ENCODE measurements at places on chromosomes 3 and 15.
A peak's percentile ranks its signal among the peaks of the same experiment; 100 is the strongest.

DNA sequence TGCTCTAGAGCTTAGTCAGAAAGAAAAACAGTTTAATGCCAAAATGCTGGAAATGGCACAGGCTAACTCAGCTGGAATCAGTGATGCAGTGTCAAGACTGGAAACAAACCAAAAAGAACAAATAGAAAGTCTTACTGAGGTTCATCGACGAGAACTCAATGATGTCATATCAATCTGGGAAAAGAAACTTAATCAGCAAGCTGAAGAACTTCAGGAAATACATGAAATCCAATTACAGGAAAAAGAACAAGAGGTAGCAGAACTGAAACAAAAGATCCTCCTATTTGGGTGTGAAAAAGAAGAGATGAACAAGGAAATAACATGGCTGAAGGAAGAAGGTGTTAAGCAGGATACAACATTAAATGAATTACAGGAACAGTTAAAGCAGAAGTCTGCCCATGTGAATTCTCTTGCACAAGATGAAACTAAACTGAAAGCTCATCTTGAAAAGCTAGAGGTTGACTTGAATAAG lies 150.5 kb upstream of the LRRFIP2 start:
- peak; percentile 84 for DNase-seq

- no peak for DNase-seq
Measured at GRCh38 chr15:62631076-62631724, 411.3 kb upstream of the TPM1 start.

- DNase-seq: no peak
Measured at GRCh38 chr3:135994708-135995337, 29.3 kb downstream of the PPP2R3A start.

- no peak for DNase-seq
Measured at GRCh38 chr3:124451630-124452317, 278.5 kb upstream of the UMPS start.

- DNase-seq: no peak
Measured at GRCh38 chr15:92316586-92317295, 76.9 kb upstream of the ST8SIA2 start.

DNA sequence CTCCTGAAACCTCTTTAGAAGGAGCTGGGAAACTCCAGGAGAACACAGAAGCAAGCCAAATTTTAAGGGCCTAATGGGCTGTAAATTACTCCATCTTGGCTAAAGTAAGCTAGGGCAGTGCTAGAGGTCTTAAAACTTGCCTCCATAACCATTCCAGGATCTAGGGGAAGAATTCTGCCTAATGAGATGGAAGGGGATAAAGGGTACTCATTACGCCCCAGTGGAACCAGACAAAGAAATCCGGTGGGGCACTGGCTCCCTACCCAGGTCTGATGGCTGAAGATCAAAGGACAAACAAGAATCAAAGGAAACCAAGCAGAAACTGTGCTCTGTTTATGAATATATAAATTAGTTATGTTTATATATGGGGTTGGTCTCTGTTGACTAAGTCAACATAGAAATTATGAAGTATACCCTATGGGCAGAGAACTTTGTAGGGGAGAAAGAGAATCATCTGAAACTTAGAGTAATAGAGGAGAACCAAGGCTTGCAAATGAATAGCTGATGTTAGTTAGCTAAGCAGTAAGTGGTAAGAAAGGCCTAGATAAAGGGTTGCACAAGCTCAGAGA lies 57.8 kb downstream of the NCEH1 start:
- DNase-seq: no peak

GRCh38 chr3:5768281-5768945 lies 580.9 kb downstream of the EDEM1 start:
- no peak for DNase-seq

GRCh38 chr3:44509393-44509921 lies 32.0 kb upstream of the ZNF445 start:
- DNase-seq: no peak

GRCh38 chr15:40063563-40064011 lies 24.6 kb upstream of the SRP14 start:
- DNase-seq: peak; percentile 71

DNA sequence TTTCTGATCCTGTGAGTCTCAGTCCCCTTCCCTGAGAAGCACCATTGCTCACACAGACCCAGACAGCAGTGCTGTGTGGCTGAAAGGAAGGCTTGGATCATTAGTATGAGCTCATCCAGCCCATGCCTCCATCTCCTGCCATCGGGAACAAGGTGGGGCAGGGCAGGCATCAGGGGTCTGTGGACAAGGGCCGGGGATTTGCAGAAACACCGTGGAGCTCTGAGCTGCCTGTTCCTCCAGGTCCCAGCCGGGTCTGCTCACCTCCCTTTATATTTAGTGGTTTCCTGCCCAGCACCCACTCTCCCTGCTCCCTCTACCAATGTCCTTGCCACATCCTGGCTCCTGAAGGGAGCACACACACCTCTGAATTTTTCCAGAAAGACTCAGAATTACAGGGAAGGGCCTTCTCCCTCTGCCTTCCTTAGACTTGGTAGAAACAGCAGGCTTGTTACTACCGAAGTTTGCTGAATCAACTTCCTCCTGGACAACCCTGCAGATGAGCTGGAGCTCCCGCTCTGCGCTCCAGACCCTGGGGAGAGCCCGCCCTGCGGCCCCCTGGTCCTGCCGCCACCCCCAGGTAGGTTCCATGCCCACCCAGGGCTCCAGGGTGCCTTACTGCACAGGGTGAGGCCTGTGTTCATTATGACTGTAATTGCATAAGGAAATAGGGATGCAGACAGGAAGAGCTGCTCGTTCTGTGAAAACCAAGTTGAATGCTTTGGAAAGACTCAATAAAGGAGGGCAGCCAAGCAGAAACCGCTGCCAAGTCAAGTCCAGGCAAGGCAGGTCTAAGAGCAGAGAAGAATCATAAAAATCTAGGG lies 128.1 kb downstream of the NSMCE3 start:
- DNase-seq: no peak

- DNase-seq: no peak
Measured at GRCh38 chr3:46283881-46284450, 41.7 kb downstream of the CCR3 start.

GRCh38 chr3:71858503-71859122 lies 73.7 kb upstream of the PROK2 start:
- DNase-seq: no peak

DNA sequence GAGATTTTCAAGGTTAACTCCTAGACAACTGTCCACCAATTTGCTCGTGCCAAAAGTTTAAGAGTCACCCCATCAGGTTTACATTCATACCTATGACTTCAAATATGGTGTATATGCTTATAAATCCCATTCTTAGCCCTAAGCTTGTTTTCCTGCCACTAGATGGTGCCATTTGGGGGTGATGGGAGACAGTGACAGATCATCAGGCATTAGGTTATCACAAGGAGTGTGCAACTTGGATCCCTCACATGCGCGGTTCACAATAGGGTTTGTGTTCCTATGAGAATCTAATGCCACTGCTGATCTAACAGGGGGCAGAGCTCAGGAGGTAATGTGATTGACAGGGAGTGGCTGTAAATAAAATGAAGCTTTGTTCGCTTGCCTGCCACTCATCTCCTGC lies 182.7 kb downstream of the CNTN6 start:
- DNase-seq: no peak

DNA sequence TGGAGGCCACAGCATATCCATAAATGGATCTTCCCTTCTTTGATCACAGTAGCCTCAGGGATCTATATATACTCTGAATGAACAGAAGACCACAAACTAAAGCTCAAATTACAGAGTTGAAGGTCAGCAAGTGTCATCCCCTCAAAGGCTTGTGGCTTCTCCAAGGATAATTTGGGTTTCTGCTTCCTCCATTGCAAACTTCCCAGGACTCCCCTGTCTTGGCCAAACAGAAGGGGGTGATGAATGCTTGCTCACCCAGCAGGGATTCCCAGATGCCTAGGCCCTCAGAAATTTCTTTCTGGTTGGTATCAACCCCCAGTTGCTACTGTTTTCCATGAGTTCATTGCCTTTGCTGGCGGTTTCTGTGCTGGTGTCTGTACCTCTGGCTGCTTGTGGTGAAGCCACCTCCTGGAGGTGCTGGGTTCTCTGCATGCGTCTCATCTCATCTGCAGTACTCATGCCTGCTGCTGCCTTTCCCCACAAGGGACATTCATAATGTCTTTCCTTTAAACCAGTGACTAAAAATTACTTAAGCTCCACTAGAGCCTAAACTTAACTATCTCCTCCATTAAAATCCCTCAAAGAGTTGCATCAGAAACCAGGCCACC lies 17.7 kb downstream of the ENTPD3 start:
- DNase-seq: peak; percentile 45

DNA sequence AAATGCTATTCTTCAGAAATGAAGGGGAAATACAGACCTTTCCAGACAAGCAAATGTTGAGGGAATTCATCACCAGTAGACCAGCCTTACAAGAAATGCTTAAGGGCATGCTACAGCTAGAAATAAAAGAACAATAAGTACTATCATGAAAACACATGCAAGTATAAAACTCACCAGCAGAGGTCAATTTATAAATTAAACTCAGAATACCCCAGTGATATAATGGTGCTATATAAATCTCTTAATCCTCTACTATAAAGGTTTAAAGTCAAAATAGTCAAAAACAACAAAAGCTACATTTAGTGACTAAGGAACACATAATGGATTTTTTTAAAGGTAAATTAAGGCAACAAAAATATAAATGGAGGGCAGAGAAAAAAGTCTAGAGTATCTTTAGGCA lies 142.5 kb downstream of the CPNE4 start:
- no peak for DNase-seq

GRCh38 chr15:40352281-40352901 lies 1.6 kb downstream of the PHGR1 start:
- DNase-seq: no peak

- no peak for DNase-seq
Measured at GRCh38 chr3:32302601-32303398, 64.3 kb downstream of the CMTM8 start.

DNA sequence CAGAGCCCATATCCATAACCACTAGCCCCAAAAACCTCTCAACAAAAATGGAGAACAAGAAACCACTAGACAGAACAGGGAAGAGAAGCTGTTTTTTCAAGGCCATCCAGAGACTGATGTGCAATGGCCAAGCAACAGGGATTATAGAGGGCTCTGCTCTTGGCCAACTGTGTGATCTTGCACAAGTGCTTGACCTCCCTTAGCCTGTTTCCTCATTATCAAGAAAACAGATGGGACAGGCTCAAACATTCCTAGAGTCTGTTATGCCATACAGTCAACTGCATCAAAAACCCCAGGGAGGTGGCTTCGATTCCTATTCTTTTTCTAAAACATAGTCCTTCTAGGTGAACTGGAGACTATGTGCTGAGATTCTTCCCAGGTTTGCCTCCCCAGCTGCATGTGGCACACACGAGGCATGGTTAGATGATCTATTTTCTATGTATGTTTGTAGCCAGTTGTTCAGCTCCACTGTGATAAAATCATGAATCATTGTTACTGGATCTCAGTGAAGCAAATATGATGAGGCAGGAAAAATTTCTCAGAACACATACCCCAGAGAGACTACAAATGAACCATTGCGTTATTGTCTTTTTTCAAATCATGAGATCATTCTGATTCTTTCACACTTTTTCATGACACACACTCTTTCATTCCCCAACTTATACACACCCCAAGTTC lies 132.9 kb upstream of the TGFBR2 start:
- DNase-seq: no peak

- DNase-seq: no peak
Measured at GRCh38 chr3:173618703-173619102, 221.2 kb downstream of the NLGN1 start.

GRCh38 chr3:10474847-10475246 lies 30.5 kb downstream of the ATP2B2 start:
- DNase-seq: no peak

DNA sequence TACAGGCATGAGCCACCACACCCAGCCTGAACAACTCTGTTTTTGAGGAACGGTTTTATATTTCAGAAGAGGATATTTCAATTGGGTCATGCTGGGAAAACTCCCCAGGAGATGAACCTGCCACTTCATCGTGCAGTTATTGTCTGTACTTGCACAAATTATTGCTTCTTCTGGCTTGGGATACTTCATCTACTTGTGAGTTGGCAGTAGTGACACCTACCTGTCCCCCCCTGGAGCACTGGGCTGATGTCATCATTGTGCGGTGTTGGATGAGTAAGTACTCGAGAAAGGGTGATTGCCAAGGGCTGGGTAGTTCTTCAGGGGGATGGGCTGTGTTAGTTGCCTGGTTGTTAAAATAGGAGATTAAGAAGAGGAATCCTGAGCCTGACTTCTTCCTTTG lies 85.1 kb upstream of the SAMMSON start:
- DNase-seq: no peak

DNA sequence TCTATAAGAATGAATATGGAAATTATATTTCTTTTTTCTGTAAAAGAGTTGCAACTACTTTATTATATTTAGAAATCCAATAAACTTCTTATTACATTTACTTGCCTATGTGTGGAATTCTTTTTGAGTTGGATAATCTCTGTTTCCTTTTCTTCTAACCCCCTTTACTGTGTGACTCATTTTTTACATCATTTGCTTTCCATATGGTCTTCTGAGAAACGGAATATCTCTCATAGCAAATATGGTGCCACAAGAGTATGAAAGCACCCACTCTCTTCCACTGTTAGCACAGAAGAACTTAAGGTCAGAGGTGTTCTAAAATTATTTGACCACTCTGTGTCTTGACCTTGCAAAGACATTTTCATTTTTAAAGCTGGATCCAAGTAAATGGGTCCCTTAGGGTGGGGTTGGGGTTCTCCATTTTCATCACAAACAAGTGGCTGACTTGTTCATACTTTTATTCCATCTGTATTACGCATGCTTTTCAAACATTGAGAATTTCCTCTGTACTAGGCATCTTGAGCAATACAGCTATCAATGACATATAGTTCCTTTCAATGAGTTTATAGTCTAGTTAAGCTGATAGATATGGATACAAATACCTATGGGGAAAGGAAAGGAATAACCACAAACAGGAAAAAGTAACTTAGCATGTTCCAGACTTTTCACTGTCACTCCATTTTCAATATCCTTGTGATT lies 281.1 kb upstream of the TPRG1 start:
- peak; percentile 79 for DNase-seq

DNA sequence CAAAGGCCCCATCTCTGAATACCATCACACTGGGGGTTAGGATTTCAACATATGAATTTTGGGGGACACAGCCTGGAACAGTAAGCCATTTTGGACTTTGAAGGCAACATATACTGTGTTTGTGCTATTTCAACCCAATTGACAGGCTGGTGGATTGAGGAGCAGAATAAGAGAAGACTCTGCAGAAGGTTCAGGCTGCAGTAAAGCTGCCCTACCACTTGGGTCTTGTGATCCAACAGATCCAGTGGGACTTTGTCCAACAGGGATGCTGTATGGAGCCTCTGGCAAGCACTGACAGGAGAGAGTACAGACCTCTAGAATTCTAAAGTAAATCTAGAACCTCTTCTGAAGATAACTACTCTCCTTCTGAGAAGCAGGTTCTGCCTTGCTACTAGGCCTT lies 1.1 kb upstream of the BCL2L10 start:
- DNase-seq: no peak

GRCh38 chr3:159005137-159005536 lies 203.3 kb downstream of the MFSD1 start:
- DNase-seq: no peak

- no peak for DNase-seq
Measured at GRCh38 chr3:54932606-54933005, 4.7 kb upstream of the LRTM1 start.

- DNase-seq: peak; percentile 48
Measured at GRCh38 chr3:197406266-197406665, 107.9 kb upstream of the DLG1 start.

- DNase-seq: peak; percentile 72
Measured at GRCh38 chr3:94004301-94004910, 24.0 kb downstream of the STX19 start.

GRCh38 chr15:91649016-91649415 lies 204.5 kb upstream of the SLCO3A1 start:
- no peak for DNase-seq

- peak; percentile 67 for DNase-seq
Measured at GRCh38 chr3:178439504-178439903, 96.7 kb upstream of the KCNMB2 start.
